ENCODE measurements at places on chromosomes 16 and 17.
A peak's percentile ranks its signal among the peaks of the same experiment; 100 is the strongest.

DNA sequence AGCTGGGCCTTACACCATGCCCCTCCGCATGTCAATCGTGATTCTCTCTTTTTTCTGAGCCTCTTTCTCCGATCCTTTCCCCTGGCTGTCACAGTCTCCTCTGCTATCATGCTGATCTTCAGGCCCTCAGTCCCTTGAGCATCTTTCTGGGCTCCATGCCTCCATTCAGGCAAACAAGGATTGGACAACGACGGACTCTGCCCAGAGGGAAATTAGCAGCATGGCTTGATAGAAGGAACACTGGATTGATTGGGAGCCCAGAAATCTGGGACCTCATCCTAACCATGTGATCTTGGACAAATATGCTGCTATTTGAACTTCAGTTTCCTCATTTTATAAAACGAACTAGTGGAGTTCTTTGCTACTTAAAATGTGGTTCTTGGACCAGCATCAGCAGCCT is 19.6 kb upstream of the PHF12 start:
- peak; percentile 64 for DNase-seq

DNA sequence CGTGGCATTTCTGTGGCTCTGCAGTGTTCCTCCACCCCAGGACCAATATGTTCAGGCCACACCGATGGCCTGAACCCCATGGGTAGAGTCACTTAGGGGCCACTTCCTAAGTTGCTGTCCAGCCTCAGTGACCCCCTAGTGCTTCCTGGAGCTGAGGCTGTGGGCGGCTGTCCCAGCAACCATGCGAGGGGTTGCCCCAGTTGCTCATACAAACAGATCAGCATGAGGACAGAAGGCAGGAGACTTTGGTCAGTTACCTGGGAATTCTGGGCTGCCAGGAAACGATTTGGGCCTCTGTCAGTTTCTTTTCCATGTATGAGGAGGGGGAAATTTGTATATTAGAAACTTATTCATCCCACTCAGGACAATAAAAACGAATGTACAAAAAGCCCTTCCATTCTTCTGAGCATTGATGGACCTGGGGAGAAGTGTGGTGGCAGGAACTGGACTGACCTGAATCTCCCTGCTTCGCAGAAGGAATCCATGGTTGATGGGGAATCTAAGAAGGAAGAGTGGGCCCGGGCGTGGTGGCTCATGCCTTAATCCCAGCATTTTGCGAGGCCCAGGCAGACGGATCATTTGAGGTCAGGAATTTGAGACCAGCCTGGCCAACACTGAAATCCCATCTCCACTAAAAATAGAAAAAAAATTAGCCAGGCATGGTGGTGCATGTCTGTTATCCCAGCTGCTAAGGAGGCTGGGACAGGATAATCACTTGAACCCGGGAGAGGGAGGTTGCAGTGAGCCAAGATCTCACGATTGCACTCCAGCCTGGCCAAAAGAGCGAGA is 4.9 kb upstream of the IL32 start:
- DNase-seq: no peak

DNA sequence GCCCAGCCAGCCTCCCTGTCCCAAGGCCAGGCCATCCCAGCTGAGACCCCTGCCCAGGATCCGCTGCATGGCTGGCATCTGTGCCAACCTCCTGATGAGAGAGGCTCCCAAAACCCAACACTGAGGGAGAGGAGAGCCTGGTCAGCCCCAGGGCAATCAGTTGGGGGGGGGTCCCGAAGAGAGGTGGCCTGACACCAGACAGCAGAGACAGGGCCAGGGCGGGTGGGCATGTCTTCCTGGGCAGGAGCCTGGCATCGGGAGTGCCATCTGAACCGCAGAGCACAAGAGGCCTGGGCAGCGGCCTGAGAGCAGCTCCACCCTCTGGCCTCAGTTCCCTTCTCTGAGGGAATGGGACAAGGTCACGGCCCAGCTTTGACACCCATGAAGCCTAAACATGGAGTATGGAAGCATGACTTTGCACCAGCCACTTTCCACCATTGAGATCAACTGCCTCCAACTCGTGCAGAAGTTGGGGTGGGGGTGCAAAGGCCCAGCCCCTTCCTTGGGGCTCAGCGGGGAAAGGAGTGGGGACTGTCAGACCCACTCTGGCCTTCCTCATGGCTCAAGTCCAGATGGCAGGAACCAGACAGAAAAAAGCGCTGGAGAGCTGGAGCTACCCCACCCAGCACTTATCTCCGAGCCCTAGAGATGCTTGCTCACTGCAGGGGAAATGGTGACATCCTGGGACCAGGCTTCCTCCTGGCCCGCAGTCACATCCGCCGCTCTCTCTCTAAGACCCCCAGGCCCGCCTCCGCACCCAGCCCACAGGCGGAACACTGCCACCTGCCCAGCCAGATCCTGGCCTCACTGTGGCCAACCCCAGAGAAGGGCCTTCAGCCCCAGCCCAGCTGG is 9.7 kb downstream of the RHBDF2 start:
- DNase-seq: no peak

DNA sequence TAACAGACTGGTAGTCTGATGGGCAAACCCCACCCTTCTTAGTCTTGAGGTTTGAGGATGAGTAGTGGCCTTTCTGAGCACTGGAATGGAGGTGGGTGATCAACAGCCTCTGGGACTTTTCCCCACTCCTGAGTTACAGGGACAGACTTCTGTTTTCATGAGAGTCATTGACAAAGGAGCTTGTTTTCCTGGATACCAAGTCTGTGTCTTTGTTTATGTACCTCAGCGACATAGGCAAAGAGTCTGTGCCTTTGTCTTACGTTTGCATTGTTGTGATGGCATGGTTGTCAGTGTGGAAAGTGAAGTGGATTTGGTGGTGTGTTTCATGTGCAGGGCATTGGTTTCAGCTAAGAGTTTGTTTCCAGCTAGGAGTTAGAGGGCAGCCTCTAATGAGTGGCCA is 17.5 kb downstream of the EPN2 start:
- DNase-seq: no peak

DNA sequence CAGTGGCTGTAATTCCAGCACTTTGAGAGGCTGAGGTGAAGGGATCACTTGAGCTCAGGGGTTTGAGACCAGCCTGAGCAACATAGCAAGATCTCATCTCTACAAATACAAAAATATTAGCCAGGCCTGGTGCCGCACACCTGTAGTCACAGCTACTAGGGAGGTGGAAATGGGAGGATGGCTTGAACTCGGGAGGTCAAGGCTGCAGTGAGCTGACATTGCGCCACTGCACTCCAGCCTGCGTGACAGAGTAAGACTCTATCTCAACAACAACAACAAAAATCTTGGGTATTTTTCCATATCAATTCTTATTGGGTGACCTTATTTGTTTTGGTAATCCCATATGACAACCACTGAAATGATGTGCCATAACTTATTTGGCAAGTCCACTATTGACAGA is 52.6 kb downstream of the SCNN1G start:
- no peak for DNase-seq

- DNase-seq: no peak
These were observed 7.9 kb downstream of the RMI2 start for GRCh38 chr16:11353158-11353557.

DNA sequence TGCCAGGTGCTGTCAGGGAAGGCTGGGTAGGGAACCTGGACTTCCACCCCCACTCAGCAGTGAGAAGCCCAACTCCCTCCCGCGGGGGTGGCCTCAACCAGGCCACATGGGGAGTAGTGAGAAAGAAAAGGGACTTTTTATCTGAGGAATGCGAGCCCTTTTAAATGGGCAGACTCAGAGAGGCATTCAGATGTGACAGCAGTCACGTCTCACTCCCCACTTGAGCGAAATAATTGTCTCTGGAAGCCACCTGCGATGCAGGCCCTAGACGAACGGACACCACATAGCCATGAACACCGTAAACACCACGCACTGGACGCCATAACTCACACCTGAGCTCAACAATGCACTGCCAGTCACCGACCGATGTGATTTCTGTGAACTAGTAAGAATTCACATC is 11.9 kb upstream of the CD300E start:
- DNase-seq: no peak

- no peak for DNase-seq
These were observed 48.5 kb downstream of the ZNF18 start for GRCh38 chr17:11948789-11949188.

GRCh38 chr17:61467416-61468262 is 15.4 kb downstream of the TBX4 start:
- peak; percentile 63 for DNase-seq

DNA sequence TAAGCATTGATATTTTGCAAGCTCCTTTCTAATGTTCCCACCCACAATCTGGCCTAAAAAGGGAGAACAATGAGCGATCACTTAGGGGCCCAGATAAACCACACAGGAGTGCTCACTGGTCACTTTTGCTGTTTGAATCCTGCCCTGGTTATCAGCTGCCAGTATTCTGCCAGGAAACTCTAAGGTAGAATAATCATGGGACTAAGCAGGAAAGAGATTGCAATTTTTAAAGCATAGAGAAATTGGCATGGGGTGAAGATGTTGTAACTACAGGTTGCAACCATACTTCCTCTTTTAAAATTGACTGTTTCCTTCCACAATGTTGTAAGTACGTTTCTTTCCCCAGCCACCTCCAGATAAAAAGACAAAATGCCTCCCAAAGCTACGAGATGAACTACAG is 251.2 kb upstream of the CDH11 start:
- DNase-seq: no peak

DNA sequence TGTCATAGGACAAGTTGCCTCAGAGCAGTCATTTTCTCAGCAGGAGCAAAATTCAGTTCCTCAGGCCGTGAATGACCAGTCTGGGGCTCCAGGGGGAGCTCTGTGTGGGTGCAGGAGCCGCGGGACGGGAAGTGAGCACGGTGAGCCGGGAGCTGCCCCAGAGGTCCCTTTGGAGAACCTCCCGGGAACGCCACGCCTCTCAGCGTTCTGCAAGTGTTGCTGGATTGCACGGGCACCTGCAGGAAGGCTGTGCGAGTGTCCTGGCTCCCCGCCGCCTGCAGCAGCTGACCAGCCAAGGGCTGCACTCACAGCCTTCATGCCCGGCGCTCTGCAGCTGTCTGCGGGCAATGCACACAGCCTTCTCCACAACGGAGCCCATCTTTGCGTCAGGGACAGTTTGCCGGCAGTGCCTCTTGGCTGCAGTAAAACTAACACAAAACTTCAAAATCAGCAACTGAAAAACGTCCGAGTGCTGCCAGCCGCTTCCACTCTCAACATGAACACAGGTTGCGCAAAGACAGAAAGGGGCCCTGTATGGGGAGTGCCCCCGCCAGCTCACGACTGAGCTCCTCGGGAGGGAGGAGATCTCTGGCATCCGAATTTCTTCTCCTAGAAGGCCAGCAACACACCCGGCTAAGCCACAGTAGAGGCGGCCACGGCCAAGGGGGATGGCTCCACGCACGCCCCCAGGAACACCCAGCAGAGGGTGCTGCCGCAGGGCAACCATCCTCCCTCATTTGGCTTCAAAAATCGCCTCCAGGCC is 16.0 kb downstream of the NDUFAF8 start:
- DNase-seq: peak; percentile 67

- no peak for DNase-seq
These were observed 141.7 kb downstream of the MRM1 start for GRCh38 chr17:36743130-36743529.

DNA sequence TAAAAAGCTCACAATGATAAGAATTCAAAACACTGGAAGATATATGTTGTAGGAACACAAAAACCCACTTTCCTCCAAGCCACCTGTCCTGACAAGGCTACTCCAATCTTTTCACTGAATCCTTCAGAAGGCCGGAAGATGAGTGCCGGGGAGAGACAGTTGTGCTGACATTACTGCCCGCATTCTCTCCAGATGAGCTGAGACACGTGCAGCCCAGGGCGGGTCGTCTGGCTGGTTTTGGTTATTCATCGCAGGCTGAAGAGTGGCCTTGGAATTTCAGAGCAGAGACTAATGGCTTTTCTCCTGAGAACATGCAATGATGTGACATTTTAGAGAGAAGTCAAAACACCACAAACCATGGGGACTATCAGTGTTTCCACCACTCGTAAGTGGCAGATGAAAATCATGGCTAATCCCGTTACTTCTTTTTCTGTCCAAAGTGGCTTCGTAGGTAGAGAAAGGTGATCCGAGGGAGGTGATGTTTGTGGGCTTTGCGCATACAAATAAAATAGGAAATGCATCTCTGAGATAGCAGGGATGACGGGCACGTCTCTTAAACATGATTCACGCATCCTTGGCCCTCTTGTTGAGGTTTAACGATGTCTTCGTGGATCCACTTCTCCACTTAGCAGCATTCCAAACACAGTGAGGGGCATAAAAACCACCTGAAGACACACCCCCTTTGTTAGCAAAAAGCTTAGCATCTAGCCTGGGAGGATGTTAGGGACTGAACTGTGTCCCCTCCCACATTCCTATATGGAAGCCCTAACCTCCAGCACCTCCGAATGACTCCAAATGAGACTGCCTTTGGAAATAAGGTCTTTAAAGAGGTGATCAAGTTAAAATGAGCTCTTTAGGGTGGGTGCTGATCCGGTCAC is 134.0 kb downstream of the IRX3 start:
- no peak for DNase-seq

- DNase-seq: no peak
These were observed 20.9 kb downstream of the CCDC182 start for GRCh38 chr17:57724026-57724728.

DNA sequence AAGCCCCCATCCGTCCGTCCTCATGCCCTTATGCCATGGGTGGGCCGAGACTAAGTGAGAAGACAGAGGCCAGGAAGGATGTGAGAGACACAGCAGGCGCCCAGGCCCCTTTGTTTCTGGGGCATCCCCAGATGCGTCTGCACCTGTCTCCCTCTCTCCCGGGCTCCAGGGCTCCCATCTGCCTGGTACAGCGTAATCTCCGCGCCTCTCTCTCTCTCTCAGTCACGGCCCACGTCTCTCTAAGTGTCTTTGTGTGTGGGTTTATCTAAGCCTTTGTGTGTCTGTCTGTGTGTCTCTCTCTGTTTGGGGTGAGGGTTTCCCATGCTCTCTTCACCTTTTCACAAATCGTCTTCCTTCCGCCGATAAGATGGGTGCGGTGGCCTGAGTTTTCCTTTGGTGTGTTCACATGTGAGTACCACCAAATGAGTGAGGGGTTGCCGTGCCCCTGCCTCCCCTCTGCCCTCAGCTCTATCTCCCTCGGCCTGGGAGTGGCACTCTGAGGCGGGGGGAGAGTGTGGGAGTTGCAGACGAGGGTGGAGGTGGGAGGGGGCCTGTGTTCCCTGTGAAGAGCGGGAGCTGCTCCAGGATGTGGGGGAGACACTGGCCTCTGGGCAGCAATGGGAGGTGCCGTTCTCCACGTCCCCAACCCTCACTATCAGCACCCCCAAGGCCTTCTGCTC is 25.8 kb upstream of the ABCC3 start:
- no peak for DNase-seq

GRCh38 chr17:77543801-77544200 is 403.0 kb downstream of the SEC14L1 start:
- DNase-seq: no peak
